Neural progenitor cell (in vitro differentiated cells): ENCODE measurements at places on chromosomes 1 and 21.

DNA sequence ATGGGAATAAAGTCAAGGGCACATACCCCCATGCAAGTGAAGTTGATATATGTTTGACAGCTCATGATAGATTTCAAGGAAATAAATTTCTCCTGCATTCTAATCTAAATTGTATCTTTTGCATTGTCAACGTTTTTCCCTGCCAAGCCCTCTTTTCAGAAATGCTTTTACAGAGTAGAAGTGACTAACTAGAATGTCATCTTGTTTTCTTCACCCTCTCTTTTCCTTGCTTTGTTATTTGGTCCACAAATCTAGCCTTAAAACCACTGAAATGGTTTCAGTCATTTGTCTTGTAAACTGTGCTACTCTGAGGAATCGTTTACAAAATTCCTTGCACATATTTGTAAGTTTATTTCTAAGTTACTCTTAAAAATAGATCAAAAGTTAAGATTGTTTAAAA lies 600.8 kb upstream of the CXADR start:
- DNase-seq = no peak

GRCh38 chr21:45931397-45931969 lies 50.1 kb upstream of the COL6A1 start:
- DNase-seq = no peak

GRCh38 chr1:6581561-6582305 lies 1.9 kb downstream of the ZBTB48 start:
- no peak for DNase-seq

DNA sequence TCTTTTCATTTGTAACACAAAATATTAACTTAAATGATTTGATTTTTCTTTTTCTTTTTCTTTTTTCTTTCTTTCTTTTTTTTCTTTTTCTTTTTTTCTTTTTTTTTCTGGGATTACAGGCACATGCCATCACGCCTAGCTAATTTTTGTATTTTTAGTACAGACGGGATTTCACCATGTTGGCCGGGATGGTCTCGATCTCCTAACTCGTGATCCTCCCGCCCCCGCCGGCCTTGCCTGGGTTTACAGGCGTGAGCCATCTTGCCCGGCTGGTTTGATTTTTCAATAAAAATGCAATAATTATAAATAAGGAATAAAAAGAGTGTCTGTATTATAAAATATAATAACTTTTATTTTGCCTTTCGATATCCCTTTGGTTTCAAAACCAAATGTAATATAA lies 146.7 kb upstream of the RGS18 start:
- DNase-seq = no peak
